ENCODE measurements at places on chromosomes 16 and 17. TPM values are rescaled to one million over a fixed set of nuclear protein-coding genes. Genes with fewer than 3 reads are reported as not detected.

The CBFA2T3 gene
- 6.2 TPM for polyA plus RNA-seq

DNA sequence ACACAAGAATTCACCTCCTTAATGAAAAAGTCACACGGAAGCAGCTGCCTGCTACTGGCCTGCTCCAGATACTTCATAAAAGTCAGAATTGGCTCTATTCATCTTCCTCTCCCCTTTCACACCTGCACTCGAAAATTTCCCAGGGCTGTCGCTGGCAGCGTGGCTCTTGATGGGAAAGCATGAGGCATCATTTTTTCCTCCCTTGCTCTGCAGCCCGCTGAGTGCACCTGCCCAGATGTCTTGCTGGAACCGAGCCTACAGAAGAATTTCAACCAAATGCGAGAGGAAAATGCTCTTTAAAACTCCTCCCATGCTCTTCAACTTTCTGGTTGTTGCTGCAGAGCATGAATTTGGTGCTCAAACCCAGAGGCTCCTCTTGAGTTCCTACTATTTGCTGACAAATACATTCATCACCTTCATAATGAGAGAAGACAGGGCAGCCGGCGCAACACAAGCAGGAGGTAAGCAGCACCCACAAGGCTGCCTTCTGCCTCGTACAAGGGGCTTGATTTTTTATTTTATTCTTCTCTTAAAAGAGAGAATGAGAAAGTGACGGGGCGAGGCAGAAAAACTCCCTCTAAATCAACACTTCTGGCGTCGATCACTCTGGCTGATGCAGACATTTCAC lies 146.8 kb downstream of the ZFHX3 start:
- peak; percentile 29 for DNase-seq

- no peak for DNase-seq
Observed at GRCh38 chr16:89313583-89313982, 96.1 kb downstream of the ZNF778 start.

- DNase-seq: peak; percentile 65
Observed at GRCh38 chr16:30028438-30029076, 2.5 kb downstream of the TLCD3B start.

The MAPK7 gene
- 13.7 TPM for polyA plus RNA-seq

DNA sequence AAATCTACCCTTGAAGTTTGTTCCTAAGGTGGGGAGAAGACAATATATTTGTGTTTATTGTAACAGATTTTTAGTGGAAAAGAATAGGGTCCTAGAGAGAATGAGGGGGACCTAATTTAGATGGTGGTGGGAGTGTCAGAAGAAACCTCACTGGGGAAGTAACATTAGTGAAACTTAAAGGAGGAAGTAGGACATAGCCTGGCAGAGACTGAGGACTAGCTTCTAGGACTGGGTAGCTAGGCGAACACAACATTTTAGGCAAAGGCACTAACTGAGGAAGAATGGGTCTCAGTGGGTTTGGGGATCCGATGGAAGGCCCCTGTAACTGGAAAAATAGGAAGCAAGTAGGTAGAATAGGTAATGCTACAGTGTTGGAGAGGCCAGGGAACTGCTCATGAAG lies 4.2 kb upstream of the ARL2BP start:
- DNase-seq: no peak

DNA sequence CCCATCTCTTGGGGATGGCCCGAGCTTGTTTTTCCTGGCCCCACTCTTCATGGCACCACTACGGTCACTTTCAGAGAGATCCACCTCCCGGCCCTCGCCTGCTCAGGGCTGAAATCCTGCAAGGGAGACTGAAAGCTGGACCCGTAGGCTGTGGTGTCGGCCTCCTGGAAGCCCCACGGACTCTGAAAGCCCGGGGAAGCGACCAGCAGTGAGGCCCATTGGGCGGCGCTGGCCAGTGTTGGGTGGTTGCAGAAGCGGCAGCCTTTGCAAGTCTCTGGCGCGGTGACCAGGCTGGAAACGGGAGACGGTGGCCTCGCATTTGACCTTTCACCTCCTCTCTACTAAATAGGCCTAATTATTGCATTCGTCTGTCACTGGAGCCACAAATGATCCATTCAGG lies 186.0 kb upstream of the FOXF1 start:
- DNase-seq: no peak

The SCGB1C2 gene
- not detected for polyA plus RNA-seq

GRCh38 chr17:28552176-28552999 lies at the start of gene UNC119:
Gene UNC119, minus strand, starts transcription at chr17:28552624. Its CDS starts 67 bp downstream, at chr17:28552557.
- peak; percentile 85 for DNase-seq

The HBA1 gene
- 38.1 TPM for polyA plus RNA-seq

GRCh38 chr16:29862383-29862883 lies 593 bp downstream of the CDIPT start:
- no peak for DNase-seq

The MSI2 gene
- polyA plus RNA-seq: 9.4 TPM

The TBKBP1 gene
- 14.0 TPM for polyA plus RNA-seq

The KRT28 gene
- not detected for polyA plus RNA-seq

DNA sequence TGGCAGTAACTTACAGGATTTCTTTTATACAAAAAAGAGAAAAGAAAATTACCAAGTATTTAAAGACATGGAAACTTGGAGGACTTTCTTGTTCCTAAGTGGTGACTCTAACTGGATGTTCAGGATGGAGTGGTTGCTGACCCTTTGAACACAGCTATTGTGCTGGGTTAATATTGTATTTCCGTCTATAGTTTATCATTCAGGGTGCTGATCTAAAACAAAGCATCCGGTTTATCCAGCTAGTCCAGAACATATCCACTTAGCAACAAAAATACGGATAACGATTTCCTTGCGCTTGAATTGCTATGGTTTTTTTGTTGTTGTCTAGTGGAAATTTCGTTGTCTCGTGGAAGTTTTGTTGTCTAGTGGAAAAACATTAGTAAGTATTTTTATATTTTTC lies 38.2 kb downstream of the SNTB2 start:
- no peak for DNase-seq

DNA sequence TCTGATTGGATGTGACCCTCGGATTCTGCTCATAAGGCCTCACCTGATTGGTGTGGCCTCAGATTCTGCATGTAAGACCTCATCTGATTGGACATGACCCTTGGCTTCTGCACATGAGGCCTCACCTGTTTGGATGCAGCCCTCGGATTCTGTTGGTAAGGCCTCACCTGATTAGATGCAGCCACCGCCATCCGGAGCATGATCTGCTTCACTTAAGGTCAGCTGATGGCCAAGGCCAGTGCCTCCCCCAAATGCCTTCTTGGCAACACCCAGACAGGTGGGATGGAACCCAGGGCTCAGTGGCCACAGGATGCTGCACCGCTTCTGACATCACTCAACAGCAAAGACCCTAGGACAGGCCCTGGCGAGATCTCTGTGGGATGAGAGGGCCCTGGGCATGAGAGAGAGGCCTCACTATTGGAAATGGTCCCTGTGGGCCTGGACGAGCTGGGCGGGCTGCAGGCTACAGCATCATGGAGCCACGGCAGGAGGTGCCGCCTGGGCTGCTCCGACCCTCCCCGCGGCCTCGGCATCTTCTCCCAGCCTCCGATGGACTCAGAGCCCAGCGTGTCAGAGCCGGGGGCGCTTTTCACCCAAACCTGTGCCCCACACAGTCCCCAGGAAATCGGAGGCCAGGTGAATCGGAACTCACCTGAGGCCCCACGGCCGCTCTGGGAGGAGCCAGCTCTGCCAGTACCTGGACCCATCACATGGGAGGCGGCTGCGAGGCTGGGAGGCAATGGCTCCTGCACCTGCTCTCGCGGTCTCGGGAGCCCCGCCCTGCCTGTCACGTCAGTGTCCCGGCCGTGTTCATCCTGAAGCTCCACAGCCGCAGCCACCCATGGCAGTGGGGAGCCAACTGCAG lies 60.9 kb upstream of the ZNF469 start:
- DNase-seq: no peak

The TNFRSF13B gene
- 0.08 TPM for polyA plus RNA-seq

All from lung (tissue), 17 donors.